ENCODE measurements at places on chromosomes 1 and 21. TPM values are rescaled to one million over a fixed set of nuclear protein-coding genes. Genes with fewer than 3 reads are reported as not detected.

DNA sequence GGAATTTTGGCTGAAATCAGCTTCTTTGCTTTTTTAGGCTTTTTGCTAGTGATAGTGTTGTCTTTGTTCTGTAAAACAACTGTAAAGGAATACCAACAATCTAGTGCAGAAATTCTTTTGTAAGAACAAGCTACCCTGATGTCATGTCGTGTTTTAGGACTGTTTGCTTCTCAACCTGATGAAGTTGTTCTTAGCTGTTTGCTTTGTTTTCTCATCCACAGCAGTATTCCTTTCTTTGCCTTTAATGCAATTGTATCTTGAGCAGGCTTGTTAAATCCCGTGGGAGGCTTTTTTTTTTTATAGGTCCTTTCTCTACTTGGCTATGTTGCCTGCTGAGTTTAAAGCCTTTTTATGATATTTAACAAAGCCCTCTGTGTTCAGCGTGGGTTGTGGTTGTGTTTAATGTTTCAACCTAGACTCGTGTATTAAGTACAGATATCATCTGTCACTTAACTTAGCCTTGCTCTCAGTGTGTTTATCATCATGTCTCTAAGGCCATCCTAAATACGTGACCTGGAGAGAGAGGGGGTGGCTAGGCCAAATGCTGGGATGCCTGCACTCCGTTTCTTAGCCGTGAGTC lies 31.6 kb downstream of the ADARB1 start:
- DNase-seq, result no peak

GRCh38 chr21:19565587-19565986 lies 1162.0 kb upstream of the TMPRSS15 start:
- DNase-seq, result no peak

DNA sequence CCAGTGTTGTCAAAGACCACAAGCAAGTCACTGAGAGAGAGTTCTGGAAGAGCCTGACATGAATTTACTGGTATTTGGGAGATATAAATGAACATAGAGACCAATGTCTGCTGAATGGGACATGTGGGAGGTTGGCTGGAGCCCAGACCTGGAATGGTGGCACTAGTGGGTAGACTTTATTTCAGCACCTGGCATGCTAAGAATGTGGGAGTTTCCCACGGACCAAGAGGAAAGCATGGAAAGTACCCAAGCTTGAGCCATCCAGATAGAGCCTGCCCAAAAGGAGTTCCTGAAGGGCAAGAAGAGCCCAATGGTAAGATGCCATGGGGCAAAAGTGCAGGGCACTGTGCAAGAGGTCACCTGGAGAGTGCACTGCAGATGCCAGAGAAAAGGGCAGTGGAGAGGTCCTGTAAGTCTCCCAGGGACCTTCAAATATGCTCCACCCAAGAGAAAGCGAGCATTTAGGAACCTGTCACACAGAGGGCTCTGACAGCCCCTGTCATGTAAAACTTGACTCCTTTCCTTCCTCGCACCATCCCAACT lies 8.1 kb upstream of the ZNF687 start:
- DNase-seq, result no peak

- DNase-seq, result no peak
These were observed 158.1 kb upstream of the IGSF21 start for GRCh38 chr1:17949511-17949910.

DNA sequence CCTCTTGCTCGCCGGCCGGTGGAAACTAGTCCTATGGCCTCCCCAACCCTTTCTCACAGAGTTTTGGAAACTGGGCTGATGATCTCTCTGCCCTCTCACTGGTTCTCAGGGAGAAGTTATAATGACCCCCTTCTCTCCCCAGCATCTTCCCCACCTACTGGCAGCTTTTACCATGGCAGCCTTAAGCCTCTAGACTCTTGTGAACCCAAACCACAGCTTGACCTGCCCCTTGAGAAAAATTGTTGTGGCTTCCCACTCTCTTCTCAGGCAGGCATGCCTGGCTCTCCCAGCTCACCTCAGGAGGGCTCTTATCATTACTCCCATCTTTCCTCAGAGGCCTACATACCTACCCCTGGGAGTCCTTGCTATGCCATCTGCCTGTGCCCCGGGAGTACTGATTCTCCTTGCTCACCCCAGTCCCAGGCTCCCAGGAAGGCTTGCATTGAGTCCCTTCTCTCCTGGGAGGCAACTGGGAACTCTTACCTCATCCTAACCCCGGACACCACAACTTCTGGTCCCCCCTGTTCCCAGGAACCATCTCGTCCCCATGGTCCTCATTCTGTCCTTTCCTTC lies 1.6 kb downstream of the NSUN4 start:
- peak; percentile 24 for DNase-seq

DNA sequence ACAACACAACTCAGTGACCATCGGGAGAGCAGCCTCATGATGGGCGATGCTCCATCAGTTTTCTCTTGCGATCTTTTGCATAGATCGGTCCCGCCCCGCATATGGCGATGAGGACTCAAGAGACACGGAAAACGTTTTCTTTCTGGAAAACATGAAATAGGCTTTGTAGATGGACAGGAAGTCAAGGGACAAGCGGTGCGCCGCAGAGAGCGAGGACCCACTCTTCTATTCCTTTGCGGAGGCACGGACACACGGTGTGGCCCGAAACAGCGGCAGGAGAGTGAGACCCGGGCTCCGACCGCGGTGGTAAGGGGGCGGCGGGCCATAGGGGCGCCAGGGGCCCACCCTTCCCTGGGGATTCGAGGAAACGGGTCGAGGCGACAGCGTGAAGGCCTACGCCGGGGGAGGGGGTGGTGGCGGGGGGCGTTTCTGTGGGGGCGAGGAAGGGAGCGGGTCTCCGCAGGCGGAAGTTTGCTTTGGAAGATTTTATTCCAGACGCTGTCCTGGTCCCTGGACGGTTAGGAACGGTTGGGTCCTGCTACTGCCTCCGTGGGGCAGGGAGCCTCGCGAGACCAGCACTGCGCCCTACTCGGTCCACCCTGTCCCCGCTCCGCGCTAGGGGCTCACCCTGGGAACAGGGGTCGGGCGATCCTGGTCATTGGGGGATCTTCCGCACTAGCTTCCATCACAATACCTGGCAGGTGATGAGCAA lies 796 bp upstream of the TDRKH start:
- DNase-seq, result peak; percentile 20

- no peak for DNase-seq
These were observed 18.7 kb upstream of the CAMK1G start for GRCh38 chr1:209564849-209565248.

Gene TIE1
- total RNA-seq, result not detected

Gene C2CD2
- 3.8 TPM for total RNA-seq

Gene SPSB1
- total RNA-seq, result 11.0 TPM

Gene ATP6V1G3
- total RNA-seq, result not detected

Gene KCNE1
- total RNA-seq, result 0.31 TPM

Gene CA6
- 0.26 TPM for total RNA-seq

Gene SLC1A7
- not detected for total RNA-seq

Gene C1QB
- total RNA-seq, result not detected
